ENCODE measurements at places on chromosomes 7 and 10.

GRCh38 chr7:95601316-95601715, 5.0 kb upstream of the PDK4 start:
- H3K4me1 ChIP-seq = peaks cover 4% of the 10 kb centered on the region
- H3K4me3 ChIP-seq = no peak overlapping the region
- no peak for DNase-seq
- no peaks in the 10 kb centered on the region for H3K27me3 ChIP-seq
- H3K36me3 ChIP-seq = no peaks in the 10 kb centered on the region

GRCh38 chr10:33680036-33680435, 345.6 kb upstream of the NRP1 start:
- DNase-seq = no peak
- H3K27ac ChIP-seq = no peak overlapping the region
- no peaks in the 10 kb centered on the region for H3K36me3 ChIP-seq
- H3K4me1 ChIP-seq = no peaks in the 10 kb centered on the region
- no peaks in the 10 kb centered on the region for H3K27me3 ChIP-seq

DNA sequence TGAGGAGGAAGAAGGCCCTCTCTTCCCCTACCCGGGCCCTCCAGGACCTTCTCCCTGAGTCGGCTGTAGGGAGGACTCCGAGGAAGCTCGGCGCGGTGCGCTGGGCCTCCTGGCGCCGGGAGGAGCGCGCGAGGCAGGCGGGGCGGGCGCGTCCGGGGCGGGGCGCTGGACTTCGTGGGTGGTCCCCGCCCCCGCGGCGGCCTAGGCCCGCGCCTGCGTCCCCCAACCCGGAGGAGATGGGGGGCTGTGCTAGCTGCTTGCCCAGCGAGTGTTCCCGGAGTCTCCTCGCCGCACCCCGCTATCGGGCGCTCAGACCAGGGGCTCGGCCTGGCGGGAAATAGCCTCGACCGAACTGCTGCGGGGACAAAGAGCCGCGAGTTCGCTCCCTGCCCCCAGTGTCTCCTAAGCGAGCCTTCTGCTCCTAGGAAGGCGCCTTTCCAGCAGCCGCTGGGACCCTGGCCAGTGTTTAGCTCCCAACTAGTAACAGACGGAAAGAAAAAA, 19.2 kb upstream of the SMO start:
- H3K4me3 ChIP-seq = peak overlapping the region; percentile 54
- H3K27ac ChIP-seq = peak overlapping the region; percentile 61
- DNase-seq = peak; percentile 58
- peaks cover 7% of the 10 kb centered on the region for H3K4me1 ChIP-seq
- no peaks in the 10 kb centered on the region for H3K27me3 ChIP-seq
- H3K36me3 ChIP-seq = no peaks in the 10 kb centered on the region

DNA sequence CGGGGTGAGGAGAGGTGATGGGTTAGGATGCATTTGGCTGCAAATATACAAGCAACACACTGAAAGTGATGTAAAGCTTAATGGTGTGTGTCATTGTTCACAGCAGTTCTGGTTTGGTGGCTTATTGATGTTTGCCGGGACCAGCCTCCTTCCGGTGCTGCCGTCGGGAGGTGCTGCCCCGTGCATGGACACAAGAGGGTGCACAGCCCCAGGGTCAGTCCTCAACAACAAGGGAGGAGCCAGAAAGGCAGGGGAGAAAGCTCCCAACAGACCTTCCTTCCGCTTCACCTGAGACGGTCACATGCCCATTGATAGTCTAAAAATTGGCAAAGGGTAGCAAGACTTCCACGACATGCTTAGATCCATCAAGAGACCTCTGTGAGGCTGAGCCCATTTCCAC, 9.5 kb downstream of the RNF32 start:
- no peak overlapping the region for H3K27ac ChIP-seq
- no peak overlapping the region for H3K4me3 ChIP-seq
- peak; percentile 64 for DNase-seq
- no peaks in the 10 kb centered on the region for H3K27me3 ChIP-seq

All from Peyer's patch (tissue), 4 donors.